ENCODE measurements at places on chromosomes 2 and 18.
A peak's percentile ranks its signal among the peaks of the same experiment; 100 is the strongest.

- DNase-seq = no peak
These were observed 560.5 kb upstream of the HS6ST1 start for GRCh38 chr2:128879161-128879560.

DNA sequence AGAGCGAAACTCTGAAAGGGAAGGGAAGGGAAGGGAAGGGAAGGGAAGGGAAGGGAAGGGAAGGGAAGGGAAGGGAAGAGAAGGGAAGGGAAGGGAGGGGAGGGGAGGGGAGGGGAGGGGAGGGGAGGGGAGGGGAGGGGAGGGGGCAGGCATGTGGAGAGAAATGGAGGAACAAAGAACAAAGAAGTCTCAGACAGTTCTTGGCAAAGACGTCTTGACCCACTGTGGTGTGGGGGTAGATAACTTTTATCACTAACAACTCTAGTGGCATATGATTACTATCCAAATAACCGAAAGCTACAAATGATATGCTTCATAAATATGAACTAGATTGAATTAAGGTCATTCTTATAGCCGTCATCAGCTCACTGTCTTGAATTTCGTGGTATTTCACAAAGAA lies 3.2 kb downstream of the UPP2 start:
- no peak for DNase-seq

- no peak for DNase-seq
These were observed 298.2 kb downstream of the CDCA7 start for GRCh38 chr2:173652767-173653431.

- no peak for DNase-seq
These were observed 60.8 kb downstream of the EFEMP1 start for GRCh38 chr2:55862673-55863390.

- DNase-seq = no peak
These were observed 46.7 kb downstream of the ANO7 start for GRCh38 chr2:241234962-241235740.

- no peak for DNase-seq
These were observed 83.2 kb downstream of the CD8B2 start for GRCh38 chr2:106570316-106570715.

DNA sequence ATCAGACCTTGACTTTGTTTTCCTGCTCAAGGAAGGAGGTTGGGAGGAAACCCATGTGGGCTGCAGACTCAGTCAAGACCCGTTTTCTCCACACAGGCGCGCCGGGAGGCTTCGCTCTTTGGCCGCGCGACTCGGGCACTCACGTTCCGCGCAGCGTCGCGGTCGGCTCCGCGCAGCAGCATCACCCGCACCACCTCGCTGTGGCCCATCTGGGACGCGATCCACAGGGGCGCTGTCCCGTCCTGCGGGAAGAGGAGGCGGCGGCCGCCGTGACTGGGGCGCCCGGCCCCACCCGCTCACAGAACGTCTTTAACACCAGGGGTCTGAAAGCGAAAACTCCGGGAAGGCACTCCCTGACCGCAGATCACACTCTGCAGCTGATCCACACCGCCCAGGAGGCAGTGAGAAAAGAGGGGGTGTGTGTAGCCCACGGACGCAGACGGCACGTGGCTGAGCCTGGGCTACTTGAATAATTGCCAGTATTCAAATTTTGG lies 33.1 kb upstream of the NPC1 start:
- DNase-seq = peak; percentile 30

GRCh38 chr2:240760576-240761246 lies 59.3 kb downstream of the KIF1A start:
- DNase-seq = no peak

DNA sequence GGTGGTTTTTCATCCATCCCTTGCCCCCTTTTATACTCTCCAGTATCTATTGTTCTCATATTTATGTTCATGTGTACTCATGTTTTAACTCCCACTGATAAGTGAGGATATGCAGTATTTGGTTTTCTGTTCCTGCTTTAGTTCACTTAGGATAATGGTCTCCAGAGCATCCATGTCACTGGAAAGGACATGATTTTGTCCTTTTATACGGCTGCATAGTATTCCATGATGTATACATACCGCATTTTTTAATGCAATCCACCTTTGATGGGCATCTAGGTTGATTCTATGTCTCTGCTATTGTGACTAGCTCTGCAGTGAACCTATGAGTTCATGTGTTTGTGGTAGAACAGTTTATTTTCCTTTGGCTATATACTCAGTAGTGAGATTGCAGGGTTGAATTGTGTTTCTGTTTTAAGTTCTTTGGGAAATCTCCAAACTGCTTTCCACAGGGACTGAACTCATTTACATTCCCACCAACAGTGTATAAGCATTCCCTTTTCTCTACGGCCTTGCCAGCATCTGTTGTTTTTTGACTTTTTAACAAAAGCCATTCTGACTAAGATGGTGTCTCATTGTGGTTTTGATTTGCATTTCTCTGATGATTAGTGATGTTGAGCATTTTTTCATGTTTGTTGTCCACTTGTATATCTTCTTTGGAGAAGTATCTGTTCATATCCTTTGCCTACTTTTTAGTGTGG lies 420.2 kb downstream of the THSD7B start:
- DNase-seq = no peak
